Smooth muscle cell of the brain vasculature (primary cell): ENCODE measurements at places on chromosomes 7 and 10.

GRCh38 chr7:36379831-36380504 lies 9.7 kb upstream of the ANLN start:
- DNase-seq: no peak

DNA sequence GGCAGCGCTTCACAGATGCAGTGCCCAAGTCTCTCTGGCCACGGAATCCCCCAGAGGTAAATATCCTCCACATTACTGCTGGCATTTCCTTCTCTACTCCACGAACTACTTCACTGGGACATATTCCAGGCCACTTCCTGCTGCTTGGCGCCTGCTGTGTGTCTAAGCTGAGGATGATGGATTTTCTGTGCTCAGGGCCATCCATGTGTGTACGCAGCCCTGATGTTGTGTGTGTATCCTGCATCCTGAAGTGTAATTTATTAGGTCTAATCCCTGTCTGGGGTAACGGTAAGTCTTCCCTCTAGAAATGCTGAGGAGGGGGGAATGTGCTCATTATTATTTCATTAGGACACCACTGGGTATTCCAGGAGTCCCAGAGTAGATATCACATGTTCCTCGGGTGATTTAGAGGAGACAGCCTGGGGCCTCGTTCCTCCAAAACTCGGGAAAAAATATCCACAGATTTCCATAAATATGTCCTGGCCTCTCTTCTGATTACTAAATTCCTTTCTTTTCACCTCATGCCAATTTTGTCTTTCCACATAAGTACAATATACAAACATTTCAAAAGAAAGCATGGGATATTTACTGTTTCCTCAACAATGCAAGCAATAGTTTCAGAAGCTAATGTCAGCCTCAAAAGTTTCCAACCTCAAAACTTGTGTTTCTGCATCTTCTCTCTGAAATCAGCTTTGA lies 25.5 kb upstream of the HABP2 start:
- no peak for DNase-seq

GRCh38 chr7:78769481-78770101 lies 683.9 kb downstream of the MAGI2 start:
- DNase-seq: no peak

- DNase-seq: no peak
Measured at GRCh38 chr10:91681361-91682276, 48.7 kb upstream of the PPP1R3C start.

GRCh38 chr7:102934701-102935100 lies 21.9 kb downstream of the LRRC17 start:
- no peak for DNase-seq
